ENCODE measurements at places on chromosomes 11 and 22. TPM values are rescaled to one million over a fixed set of nuclear protein-coding genes. Genes with fewer than 3 reads are reported as not detected.
A peak's percentile ranks its signal among the peaks of the same experiment; 100 is the strongest.

DNA sequence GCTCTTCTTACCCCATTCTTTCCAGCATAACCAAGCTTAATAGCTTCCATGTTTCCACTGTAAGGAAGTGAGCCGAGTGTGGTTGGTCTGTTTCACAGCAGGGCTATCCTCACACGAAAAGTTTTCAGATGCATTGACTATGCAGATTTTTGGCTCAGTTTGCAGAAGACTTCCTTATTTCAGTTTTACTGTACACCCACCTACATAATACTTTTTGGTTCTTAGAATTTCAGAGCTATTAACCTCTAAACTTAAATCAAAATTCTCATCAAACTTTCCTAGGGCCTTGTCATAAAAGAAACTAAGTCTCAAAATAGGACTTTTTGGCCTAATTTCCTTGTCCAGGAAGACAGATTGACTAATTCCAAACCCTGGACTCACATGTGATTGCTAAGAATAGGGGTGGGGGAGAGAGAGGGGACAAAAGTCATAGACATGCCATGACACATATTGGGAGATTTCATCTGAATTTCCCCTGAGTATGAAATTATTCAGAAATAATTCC is 7.3 kb upstream of the EHF start:
- no peak for DNase-seq

DNA sequence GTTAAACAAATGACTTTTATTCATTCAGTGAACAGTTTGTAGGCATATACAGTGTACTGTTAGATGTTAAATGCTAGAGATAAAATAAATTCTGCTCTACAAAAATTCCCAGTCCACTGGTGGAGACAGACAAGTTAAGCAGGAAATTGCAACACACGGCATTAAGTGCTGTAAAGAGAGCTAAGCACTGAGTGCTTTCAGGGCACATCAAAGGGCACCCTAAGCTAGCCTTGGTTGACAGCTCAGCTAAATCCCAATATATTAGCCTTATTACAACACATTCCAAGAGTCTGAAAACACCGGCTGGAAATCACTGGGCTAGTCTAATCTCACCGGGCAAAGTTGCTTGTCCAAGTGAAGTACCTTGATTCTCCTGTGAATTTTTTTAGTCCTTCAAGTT is 55.1 kb downstream of the NOX4 start:
- peak; percentile 26 for DNase-seq

The KCNE3 gene
- 1.3 TPM for total RNA-seq

DNA sequence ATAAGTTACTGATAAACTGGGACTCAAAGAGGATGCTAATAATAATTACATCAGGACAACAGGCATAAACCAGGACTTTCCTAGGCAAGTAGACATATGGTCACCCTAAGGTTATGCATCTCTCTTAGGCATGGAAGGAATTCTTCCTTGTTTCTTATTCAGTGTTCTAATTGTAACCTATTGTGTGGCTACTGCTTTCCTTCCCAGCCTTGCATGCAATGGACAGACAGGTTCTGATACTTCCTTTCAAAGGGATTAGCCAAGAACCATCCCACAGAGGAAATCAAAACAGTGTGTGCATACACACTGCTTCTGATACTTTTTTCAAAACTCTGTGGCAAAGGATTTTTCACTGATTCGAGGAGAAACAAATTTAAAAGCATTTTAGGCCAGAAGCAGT is 48.3 kb downstream of the RRAS2 start:
- DNase-seq, result peak; percentile 65

DNA sequence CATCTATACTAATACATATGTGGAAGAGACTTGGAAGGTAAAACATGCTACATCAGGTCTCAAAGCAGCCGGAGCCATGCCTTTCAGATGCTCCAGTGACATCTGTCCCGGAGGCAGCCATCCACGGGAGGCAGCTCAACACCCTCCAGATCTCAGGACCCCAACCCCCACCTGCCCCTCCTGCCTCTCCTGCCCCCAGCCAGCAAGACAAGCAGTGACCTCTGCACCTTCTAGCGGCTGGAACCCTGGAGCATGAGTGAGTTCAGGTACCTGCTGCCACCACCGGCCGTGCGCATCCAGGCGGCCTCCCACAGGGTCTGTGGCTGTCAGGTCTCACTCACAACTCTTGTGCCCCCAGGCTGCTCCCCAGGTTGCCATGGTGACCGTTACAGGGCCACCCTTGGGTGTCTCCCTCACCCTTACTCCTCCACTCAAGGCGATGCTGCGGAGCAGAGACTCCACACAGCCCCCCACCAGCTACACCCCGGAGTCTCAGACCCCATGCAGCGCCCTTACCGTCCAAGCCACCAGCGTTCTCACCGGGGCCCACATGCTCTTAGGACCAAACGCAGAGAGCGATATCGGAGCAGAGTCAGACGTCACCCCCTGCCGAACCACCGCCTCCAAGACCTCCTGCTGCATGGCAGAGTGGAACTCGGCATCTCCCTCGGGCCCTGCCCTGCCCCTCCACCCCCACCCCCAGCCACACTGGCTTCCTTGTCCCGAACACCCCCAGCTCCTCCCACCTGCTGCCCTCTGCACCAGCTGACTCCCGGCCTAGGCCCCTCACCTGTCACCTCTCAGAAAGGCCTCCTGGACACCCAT is 34.7 kb downstream of the CERK start:
- DNase-seq, result no peak

DNA sequence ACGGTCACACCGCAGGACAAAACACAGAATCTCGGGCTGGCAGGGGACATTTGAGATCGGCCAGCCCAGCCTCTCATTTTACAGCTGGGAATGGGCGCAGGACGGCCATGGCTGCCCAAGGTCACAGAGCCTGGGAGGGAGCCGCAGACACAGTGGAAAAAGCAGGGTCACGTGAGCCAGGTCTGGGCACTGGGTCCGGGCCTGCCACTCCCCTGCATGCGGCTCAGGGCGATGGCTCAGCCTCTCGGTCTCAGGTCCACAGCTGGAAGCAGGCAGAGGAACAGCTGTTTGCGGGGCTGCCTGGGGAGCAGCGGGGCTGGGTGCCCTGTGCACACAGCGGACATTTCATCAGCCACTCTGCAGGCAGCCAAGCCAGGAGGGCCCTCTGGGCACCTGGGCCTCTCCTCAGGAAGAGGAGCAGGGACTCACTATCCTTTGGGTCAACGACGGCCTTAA is 10.4 kb upstream of the PPARA start:
- DNase-seq, result no peak

The TSPAN32 gene
- not detected for total RNA-seq
